ENCODE measurements at places on chromosomes 16 and 17. TPM values are rescaled to one million over a fixed set of nuclear protein-coding genes. Genes with fewer than 3 reads are reported as not detected.

DNA sequence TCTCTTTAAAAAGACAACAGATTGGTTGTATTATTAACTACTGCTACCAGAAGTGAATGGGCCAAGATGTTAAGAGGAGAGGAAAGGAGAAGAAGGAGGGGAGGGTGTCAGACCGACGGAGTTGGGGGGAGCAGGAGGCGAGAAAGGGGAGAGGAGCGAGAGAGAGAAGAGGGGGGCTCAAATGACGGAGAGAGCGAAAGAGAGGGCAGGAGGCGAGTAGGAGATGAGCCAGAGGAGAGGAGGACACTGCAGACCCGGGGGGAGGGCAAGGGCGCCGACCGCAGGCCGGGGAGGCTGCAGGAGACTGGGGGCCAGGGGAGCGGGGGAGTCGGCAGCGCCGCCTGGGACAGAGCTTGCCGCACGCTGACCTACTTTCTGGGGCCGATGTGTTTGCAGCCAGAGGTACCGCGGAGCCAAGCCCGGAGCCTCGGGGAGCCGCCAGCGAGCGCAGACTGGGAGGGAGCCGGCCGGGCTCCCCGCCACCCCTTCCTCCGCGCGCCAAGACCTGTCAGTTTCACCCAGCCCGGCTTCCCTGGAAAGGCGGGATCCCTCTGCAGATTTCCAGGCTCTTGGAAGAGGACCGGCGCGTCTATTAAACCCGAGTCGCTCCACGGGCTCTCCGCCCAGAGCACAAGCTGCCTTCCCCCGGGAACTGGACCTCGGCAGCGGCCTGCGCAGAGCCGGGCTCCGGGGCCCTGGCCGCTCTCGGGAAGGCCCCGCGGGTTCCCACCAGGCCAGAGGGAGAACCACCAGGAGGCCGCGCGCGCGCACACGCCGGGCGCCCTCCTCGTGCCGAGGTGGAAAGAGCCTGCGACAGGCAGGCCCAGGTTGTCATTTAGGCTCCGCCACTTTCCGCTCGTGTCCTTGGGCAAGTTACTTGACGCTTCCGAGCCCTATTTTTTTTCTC, 74.6 kb downstream of the CMC2 start:
- H3K27ac ChIP-seq, result peak overlapping the region; percentile 71
- peaks cover 12% of the 10 kb centered on the region for H3K4me1 ChIP-seq
- peak overlapping the region; percentile 62 for H3K4me3 ChIP-seq
- H3K27me3 ChIP-seq, result no peaks in the 10 kb centered on the region
- no peaks in the 10 kb centered on the region for H3K36me3 ChIP-seq
- DNase-seq, result peak; percentile 33

DNA sequence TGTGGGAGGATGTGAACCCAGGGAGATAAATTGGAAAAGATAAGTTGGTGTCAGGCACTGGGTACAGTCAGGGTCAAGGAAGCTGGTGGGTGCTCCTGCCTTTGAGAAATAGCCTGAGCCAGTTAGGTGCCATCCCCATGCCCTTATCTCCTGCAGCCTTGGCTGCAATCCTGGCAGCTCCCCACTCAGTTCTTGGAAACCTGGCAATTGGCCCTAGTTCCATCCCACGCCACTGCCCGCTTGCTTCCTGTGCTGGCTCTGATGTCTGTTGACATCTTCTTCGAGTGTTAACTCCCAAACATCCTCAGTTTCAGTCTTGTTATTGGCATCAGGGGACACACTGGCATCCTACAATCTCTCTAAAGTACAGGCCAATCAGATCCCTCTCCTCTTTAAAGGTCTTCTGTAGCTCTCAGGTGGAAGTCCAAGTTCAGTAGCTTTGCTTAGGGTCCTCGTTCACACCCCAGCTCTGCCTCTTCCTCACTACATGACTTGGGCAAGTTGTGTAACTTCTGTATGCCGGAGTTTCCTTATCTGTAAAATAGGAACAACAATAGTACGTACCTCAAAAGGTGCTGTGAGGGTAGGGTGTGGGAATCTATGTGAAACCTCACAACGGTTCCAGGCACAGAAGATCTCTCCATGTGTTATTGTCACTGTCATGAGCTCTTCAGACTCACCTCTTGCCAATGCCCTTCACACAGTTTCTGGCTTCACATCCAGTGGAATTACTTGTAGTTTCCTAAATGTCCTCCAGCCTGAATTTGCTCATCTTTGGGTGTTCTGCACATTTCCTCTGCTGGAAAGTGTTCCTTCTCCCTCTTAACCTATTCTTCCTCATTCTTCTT, 13.5 kb upstream of the PRKAR1A start:
- H3K4me1 ChIP-seq, result no peaks in the 10 kb centered on the region
- H3K36me3 ChIP-seq, result no peaks in the 10 kb centered on the region
- H3K4me3 ChIP-seq, result no peak overlapping the region
- DNase-seq, result no peak
- no peak overlapping the region for H3K27ac ChIP-seq
- H3K27me3 ChIP-seq, result no peaks in the 10 kb centered on the region

DNA sequence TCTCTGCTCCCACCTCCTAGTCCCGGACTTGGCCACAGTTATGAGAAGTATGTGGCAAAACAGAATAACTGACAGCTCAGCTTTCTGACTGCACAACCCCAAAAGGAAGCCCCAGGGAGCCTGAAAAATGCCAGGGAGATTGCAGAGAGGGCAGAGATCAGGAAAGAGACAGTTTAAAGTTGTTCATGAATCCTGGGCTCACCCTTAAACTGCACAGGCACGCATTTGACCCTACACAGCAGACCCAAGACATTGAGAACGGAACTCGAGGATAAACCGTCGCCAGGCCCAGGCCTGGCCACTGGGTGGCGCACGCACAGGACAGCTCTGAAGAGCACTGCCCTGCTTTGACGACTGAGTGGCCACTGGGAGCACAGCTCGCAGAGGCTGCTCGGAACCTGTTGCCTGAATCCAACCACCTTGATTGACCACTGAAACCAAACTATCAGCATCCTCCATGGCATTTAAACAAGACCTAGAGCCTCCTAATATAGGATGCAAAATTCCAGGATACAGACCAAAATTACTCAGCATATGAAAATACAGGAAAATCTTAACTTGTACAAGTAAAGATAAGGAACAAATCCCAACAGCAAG, 114.0 kb downstream of the C16orf95 start:
- peaks cover 34% of the 10 kb centered on the region for H3K4me1 ChIP-seq
- peak; percentile 75 for DNase-seq
- no peaks in the 10 kb centered on the region for H3K36me3 ChIP-seq
- no peaks in the 10 kb centered on the region for H3K27me3 ChIP-seq
- H3K27ac ChIP-seq, result no peak overlapping the region

Gene CCL16
- total RNA-seq, result not detected

- H3K4me1 ChIP-seq, result peaks cover 18% of the 10 kb centered on the region
- no peak overlapping the region for H3K27ac ChIP-seq
- peak overlapping the region; percentile 77 for H3K4me3 ChIP-seq
- peak; percentile 36 for DNase-seq
These were observed 1.0 kb downstream of the TEPSIN start for GRCh38 chr17:81237591-81238489.

DNA sequence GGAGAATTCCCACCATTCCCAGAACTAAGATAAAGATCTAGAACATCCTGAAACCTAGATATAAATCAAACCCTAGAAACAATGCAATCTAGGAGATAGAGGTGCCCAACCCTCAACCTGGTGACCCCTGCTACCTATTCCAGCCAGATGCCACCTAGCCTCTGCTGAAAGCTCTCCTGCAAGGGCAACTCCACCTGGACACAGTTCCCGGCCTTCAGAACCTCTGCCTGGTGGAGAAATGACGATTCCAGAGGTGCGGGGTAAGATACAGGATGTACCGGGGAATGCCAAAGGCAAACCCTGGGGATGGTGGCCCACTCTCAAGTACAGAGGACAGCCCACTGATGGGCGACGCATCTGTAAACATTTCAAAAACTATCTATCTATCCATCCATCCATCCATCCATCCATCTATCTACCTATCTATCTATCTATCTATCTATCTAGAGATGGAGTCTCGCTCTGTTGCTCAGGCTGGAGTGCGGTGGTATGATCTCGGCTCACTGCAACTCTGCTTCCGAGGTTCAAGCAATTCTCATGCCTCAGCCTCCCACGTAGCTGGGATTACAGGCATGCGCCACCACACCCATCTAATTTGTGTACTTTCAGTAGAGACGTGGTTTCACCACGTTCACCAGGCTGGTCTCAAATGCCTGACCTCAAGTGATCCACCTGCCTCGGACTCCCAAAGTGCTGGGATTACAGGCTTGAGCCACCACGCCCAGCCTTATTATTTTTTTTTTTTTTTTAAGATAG, 19.0 kb downstream of the MEAK7 start:
- no peaks in the 10 kb centered on the region for H3K4me1 ChIP-seq
- no peaks in the 10 kb centered on the region for H3K27me3 ChIP-seq
- no peak for DNase-seq
- H3K36me3 ChIP-seq, result peaks cover 24% of the 10 kb centered on the region
- H3K27ac ChIP-seq, result no peak overlapping the region

Gene MMP2
- total RNA-seq, result not detected

GRCh38 chr16:80116711-80117110, 424.1 kb upstream of the DYNLRB2 start:
- H3K36me3 ChIP-seq, result no peaks in the 10 kb centered on the region
- no peaks in the 10 kb centered on the region for H3K27me3 ChIP-seq
- H3K27ac ChIP-seq, result no peak overlapping the region
- no peaks in the 10 kb centered on the region for H3K4me1 ChIP-seq

Gene AOC2
- total RNA-seq, result 1.4 TPM

- H3K4me1 ChIP-seq, result peaks cover 53% of the 10 kb centered on the region
- no peak for DNase-seq
- peaks cover 5% of the 10 kb centered on the region for H3K36me3 ChIP-seq
These were observed 9.1 kb downstream of the RMI2 start for GRCh38 chr16:11354407-11354732.

Gene NEK8
- 2.4 TPM for total RNA-seq

DNA sequence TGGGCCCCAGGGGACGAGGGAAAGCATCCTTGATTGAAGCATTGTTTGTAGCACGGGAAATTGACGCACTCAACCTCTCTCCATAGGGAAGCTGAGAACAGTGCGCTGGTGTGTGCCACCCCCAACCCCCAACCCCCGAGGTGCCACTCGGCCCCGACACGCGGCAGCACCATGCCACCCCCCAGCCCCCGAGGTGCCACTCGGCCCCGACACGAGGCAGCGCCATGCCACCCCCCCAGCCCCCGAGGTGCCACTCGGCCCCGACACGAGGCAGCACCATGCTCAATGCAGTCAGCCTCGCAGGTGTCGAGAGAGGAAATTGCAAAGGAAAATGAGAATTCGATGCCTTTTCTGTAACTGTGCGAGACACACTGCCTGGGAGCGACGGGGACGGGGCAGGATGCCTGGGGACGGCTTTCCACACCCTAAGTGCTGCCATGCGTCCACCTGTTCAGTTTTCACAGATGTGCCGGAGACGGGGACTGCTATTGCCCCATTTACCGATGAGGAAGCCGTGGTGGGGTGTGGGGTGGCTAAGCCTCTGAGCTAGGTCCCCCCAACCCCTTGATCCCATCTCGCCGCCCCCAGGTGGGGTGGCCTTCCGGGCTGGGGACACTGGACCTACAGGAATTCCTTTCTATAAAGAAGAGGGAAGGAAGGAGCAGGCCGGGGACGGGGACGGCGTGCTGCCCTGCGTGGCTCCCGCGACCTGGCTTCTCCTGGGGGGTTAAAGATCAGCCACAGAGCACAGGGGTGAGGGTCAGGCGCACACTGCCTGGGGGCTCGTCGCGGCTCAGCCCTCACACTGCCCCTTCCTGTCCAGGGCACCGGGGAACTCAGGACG, 9.8 kb downstream of the CBFA2T3 start:
- H3K27me3 ChIP-seq, result peaks cover 7% of the 10 kb centered on the region
- no peak overlapping the region for H3K27ac ChIP-seq
- H3K36me3 ChIP-seq, result no peaks in the 10 kb centered on the region
- no peak overlapping the region for H3K4me3 ChIP-seq
- H3K4me1 ChIP-seq, result no peaks in the 10 kb centered on the region
- no peak for DNase-seq

- DNase-seq, result no peak
- no peak overlapping the region for H3K27ac ChIP-seq
- H3K36me3 ChIP-seq, result no peaks in the 10 kb centered on the region
These were observed 122.3 kb upstream of the CIBAR2 start for GRCh38 chr16:85234310-85235204.

Gene TANC2
- 24.2 TPM for total RNA-seq

Gene RHBDL3
- total RNA-seq, result not detected

- no peak overlapping the region for H3K4me3 ChIP-seq
- no peaks in the 10 kb centered on the region for H3K27me3 ChIP-seq
- no peaks in the 10 kb centered on the region for H3K36me3 ChIP-seq
- no peak overlapping the region for H3K27ac ChIP-seq
- DNase-seq, result no peak
These were observed 55.7 kb downstream of the TAOK1 start for GRCh38 chr17:29445844-29446243.

Data from PC-3 (cell line).